Activated T-helper 2 cell treated with anti-CD3 and anti-CD28 coated beads, Interferon-gamma antibody, Interleukin-2, Interleukin-4, amounts not matched to agents 10 μg/mL and 5 μg/mL and 100 μg/mL, durations not matched to agents 14 hours and 24 hours and 36 hours (primary cell): ENCODE measurements at places on chromosomes 2 and 18.

DNA sequence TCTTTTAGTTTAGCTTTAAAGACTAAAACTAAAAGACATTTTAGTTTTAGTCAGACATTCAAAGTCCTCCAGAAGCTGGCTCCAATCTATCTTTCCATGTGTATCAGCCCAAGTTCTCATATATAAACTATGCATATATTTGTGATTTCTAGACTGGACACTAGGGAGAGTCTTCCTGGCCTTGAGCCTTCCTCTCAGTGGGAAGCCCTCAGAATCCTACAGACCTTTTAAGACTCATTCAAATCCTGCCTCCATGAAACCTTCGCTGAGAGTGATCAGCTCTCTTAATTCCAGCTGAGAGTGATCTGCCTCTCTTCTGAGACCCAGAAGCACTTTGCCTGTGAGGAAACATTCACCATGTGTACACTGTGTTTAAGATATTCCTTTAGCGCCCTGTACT lies 452.7 kb downstream of the TGIF1 start:
- no peak for DNase-seq

- no peak for DNase-seq
Measured at GRCh38 chr2:33704406-33704855, 105.3 kb upstream of the FAM98A start.

DNA sequence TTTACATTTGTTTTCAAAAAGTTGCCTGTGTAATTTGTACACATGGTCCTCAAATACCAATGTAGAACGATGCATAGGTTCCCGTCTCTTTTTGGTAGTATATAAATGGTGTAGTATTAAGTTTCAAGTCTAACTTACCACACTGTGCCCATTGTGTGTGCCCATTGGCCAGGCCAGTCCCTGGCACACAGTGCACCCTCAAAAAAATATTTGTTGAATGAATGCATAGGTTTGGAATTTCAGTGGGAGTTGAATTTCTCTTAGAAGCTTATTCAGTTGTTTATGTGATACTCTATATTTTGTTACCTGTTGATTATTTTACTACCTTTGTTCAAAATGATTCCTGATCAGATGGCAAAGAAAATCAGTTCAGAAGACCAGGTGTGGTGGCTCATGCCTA lies 30.1 kb downstream of the IDH1 start:
- DNase-seq = no peak

- DNase-seq = no peak
Measured at GRCh38 chr18:68459968-68460367, 254.9 kb downstream of the TMX3 start.

DNA sequence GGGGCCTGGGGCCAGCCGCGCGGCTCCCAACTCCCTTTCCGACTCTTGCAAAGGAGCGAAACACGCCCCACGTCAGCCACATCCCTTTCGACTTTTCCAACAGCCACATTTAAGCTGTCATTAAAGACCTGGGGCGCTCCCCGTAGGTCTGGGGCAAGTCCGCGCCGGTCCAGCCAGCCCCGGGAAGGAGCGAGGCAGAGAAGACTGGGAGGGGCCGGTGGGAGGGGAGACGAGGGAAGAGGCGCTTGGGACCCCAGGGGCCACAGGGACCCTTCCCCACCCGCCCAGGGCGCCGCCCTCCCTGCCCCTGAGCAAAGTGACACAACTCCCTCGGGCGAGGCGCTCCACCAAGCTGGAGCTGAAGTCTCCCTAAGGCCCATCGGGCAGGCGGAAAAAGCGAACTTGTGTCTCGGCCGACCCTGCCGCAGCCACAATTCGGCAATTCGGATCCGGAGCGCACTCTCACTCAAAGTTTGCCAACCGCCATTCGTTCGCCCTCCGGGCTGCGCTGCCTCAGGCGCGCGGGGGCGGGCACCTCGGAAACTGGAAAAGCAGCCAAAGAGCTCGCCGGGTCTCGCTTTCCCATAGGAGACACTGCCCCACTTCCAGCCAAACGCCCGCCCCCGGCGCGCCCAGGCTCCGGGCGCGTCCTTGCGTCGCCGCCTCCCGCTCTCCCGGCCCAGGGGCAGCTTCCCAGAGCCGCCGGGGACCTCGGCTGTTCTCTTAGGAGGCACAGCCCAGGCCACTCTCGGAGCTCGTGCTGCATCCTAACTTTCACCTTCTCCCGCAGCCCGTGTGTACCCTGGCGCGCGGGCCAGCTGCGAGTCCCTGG lies 1.1 kb upstream of the KCTD1 start:
- no peak for DNase-seq

- no peak for DNase-seq
Measured at GRCh38 chr18:54140641-54141040, 83.8 kb downstream of the MBD2 start.

- no peak for DNase-seq
Measured at GRCh38 chr2:143697744-143698143, 568.5 kb downstream of the ARHGAP15 start.
